NCI-H1048 (cell line): ENCODE measurements at places on chromosomes 1 and 21.

DNA sequence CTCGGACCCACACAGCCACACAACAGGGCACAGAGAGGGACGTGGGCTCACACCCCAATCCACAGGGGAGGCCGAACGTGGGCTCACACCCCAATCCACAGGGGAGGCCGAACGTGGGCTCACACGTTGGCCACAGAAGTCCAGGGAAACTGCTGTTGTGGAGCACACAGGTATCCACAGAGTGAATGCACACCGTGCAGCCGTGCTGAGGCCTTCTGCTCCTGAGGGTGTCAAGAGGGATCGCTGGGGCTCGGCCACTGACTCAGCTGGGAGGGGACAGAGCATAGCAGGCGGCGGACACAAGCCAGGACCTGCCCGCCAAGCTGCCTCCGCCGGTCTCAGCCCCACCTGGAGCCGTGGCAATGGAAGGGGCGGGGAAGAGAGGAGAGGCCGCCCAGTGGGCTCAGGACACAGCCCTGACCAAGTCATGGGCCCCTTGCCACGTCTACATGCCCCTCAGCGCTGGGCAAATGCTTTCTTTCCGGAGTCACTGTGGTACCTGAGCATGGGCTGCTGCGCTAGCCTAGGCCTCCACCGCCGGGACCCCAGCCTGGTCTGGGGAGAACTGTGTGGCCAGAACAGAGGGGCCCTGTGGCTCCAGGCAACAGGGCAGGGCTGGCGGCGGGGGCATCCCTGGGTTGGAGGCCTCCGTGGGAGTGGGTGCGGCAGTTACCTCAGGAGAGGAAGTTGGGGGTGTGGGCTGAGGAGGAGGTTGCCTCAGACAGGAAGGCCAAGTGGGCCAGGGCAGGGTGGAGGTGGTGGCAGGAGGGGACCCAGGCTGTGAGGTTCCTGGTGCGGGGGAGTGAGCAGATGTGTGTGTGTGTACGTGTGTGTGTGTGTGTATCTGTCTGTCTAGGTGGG, 1.2 kb downstream of the SYTL1 start:
- no peak for DNase-seq

DNA sequence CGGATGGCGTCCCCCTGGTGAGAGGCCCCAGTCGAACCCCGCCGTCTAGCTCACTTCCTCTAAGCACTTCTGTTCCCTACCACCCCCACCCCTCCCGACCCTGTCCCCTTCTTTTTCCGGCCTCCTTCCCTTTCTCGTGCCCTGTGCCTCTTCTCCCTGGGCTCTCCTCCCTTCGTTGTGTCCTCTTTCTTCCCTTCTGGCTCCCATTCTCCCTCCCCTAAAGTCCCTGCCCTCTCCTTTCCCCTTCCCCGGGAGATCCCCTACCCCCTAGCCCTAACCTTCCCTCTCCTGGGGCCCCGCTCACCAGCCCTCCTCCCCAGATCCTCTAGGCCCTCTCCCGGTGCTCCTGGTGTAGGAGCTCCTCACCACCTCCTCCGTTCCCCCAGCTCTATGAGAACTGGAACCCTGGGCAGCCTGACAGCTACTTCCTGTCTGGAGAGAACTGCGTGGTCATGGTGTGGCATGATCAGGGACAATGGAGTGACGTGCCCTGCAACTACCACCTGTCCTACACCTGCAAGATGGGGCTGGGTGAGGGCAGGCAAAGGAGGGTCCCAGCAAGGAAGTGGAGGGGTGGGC, 15.9 kb downstream of the BCAN start:
- no peak for DNase-seq

DNA sequence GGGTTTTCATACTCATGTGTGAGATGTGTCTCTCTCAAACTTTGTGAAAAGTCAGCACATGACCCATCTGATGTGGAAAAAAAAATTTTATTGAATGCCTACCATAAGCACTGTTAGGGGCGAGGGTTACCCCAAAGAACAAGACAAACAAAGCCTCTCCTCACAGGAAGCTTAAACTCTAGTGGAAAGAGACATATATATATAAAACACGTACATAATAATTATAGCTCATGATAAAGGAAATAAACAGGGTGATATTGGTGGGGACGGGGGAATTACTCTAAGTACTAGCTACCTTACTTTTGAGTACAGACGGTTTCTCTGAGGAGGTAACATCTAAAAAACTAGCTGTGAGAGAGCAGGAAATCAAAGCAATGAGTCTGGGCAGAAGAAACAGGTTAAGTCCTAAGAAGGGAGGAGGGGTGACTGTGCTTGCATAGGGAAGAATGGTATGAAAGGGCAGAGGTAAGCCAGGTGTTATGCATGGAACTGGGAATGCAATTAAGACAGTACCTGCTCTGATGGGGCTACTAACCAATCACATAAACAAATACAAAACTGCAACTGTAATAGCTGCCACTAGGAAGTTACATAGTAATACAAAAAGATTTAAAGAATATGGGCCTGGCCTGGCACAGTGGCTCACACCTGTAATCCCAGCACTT, 4.5 kb downstream of the LIN9 start:
- DNase-seq, result no peak

DNA sequence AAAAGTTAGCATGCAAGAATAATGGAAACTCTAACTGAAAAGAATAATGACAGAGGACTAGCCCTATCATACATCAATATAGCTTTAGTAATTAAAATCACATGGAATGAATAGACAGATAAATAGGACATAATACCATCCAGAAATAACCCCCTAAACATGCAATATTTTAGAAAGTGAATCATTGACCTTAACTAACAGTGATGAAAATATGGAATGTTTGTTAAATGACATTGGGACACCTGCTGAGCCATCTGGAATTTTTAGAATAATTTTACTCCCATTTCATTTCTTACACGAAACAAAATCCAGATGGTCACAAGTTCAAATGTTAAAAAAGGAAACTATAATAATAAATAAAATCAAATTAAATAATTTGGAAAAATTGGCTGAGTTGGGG, 53.1 kb upstream of the FMO3 start:
- DNase-seq, result no peak

DNA sequence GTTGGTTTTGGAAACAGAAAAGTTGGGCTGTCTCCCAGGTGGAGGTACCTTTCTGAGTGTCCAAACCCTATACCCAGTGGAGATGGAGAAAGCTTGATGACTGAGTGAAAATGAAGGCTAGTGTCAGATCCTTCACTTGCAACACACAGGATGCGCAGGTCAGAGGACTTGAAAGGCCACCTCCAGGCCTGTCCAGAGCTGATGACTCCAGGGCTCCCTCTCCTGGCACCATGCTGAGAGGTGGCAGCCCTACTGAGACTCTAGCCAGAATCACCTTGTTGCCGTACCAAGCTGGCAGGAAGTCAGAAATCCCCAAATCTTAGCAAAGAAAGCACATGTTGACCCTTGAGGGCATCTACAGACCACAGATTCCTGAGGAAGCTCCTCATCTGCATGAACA, 16.4 kb downstream of the KNCN start:
- DNase-seq, result no peak

GRCh38 chr1:98398649-98399048, 262.9 kb upstream of the SNX7 start:
- DNase-seq, result no peak
